ENCODE measurements at places on chromosomes 12 and 14.

- no peak for DNase-seq
These were observed 19.3 kb downstream of the CCDC62 start for GRCh38 chr12:122793685-122794106.

- DNase-seq = no peak
These were observed 236.3 kb downstream of the SLC25A21 start for GRCh38 chr14:36935976-36936678.

GRCh38 chr12:15584366-15585041 is 204.7 kb downstream of the EPS8 start:
- DNase-seq = peak; percentile 52

- no peak for DNase-seq
These were observed 6.1 kb upstream of the KRT18 start for GRCh38 chr12:52942901-52943181.

DNA sequence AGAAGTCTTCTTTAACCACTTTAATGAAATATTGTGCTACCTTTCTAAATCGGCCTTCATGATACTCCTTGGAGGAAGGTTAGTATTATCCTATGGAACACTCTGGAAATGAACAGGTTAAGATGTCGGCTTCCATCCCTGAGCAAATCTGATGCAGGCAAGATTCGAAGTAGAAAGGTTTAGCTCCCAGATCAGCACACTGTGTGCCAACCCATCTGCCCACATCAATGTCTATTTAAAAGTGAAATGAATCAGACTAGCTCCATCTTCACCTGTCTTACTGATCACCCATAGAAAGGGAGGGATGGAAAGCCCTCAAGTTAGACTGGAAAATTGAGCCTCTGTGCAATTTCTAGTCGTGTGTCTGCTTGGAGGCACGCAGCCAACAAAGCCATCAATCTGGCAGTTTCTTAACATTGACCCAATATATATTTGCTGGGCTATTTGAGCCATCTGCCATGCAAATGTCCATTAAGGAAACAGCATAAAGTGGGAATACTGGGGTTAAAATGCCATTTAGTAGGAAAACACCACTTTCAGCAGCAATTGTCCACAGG is 506.1 kb downstream of the RMST start:
- DNase-seq = no peak

- DNase-seq = no peak
These were observed 4.6 kb upstream of the ZDHHC22 start for GRCh38 chr14:77145975-77146740.

- no peak for DNase-seq
These were observed 57.6 kb downstream of the ACADS start for GRCh38 chr12:120783197-120783596.

- no peak for DNase-seq
These were observed 48.9 kb downstream of the HRK start for GRCh38 chr12:116832353-116832752.

DNA sequence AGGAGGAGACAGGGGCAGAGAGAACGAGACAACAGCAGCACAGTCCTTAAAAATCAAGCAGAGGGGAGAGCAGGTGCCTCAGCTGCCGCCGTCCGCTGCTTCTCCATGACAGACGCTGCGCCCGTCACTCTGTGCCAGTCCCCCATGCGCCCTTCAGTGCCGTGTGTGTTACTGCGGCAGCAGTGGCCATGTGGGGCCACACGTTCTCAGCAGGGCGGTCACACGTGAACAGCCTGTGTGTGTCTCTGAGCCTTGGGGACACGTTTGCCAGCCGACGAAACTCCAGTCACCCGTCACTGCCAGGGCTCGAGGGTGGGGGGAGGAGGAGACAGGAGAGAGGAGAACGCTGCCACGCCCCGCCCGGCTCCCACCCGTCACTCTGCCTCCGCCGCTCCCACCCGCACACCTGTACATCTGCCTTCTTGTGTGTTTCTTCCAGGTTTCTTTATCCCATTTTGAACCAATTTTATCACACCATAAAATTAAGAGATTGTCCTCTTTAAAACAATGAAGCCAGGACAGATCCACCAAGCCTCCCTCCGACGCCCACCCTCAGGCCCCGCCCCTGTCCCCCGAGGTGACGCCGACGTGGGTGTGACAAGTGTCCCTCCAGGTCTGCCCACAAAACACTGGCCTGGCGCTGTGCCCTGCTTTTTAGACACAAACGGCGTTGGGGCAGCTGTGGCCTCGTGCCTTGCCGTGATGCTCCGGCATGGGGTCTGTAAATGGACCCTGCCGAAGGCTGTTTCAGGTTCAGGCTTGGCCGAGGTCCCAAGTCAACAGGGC is 58.2 kb downstream of the GALNT9 start:
- DNase-seq = no peak

GRCh38 chr12:97758194-97758501 is 295.5 kb downstream of the RMST start:
- DNase-seq = no peak

DNA sequence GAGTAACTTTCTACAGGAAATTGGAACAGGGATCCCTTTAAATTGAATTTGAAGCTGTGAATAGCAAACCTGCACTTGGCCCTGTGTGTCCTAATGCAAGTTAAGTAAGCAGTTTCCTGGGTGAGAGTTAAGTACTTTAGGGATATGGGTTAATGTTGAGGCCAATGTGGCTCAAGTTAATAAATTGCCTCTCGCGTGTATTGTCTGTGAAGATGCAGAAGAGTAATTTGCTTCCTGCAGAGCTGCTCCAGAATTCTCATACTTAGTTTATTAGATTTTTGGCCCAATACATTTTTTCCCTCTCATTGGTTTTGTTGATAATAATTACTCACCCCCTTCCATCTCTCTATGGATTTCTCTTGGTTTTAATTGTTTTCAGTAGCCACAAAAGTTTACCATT is 86.5 kb downstream of the SLC25A47 start:
- no peak for DNase-seq

DNA sequence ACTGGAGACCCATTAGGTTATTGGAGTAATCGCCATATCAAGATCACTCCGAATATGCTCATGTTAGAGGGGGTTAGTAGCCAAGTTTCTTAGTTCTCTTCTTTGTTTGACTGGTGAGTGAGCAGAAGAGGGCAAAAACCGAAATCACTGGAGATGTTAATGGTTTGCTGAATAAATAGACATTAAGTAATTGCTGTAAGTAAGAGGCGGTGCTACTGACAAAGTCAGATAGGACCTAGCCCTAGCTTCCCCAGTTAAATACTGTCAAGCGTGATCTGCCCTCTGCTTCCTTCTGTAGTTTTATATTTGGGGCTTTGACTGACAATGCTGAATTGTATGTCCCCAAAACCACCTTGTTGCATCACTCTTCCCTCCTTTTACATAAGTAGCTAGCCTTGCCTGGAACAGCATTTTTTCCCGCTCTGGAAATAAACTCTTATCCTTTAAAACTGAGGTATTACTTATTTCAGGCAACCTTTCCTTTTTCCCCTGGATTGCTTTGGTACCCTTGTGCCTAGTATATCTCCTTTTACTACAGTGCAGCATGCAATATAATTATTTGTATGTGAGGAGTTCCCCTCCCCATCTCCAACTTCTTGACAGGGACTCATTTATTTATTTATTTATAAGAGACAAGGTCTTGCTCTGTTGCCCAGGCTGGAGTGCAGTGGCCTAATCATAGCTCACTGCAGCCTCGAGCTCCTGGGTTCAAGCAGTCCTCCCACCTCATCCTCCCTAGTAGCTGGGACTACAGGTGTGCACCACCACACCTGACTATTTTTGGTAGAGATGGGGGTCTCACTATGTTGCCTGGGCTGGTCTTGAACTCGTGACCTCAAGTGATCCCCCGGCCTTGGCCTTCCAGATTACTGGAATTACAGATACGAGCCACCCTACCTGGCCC is 1.4 kb downstream of the SNRPF start:
- no peak for DNase-seq

- DNase-seq = no peak
These were observed 91.1 kb upstream of the DHRS4 start for GRCh38 chr14:23862513-23862912.

- no peak for DNase-seq
These were observed 41.1 kb downstream of the GLRX5 start for GRCh38 chr14:95575840-95576473.

- DNase-seq = no peak
These were observed 250.4 kb upstream of the ALG10 start for GRCh38 chr12:33771889-33772288.

DNA sequence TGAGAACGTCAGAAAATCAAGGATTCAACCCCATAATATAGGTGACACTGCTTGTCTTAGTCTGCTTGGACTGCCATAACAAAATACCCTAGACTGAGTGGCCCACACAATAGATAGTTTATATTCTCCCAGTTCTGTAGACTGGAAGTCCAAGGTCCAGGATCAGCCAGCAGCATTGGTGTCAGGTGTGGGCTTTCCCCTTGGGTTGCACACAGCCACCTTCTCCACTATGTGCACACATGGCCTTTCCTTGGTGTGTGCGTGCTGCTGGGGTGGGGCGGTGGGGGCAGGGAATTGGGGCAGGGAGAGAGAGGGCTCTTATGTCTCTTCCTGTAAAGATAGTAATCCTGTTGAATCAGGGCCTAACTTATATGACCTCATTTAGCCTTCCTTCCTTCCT is 106.4 kb downstream of the SLC25A47 start:
- DNase-seq = no peak

DNA sequence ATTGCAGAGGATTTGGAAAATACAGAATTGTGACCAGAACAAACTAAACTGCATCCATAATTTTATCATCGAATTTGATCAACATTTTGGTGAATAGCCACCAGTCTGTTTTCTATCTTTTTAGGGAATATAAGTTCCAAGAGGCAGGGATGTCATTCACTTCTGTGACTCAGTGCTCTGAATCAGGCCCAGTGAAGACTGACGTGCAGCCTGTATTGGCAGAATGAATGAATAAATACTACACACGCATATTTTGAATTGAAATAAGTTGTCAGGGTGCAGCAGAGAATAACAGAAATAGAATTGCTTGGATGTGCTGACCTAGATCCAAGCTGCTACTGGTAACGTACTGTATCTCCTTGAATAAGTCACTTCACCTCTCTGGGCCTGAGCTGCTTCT is 1.3 kb upstream of the EMP1 start:
- DNase-seq = no peak

DNA sequence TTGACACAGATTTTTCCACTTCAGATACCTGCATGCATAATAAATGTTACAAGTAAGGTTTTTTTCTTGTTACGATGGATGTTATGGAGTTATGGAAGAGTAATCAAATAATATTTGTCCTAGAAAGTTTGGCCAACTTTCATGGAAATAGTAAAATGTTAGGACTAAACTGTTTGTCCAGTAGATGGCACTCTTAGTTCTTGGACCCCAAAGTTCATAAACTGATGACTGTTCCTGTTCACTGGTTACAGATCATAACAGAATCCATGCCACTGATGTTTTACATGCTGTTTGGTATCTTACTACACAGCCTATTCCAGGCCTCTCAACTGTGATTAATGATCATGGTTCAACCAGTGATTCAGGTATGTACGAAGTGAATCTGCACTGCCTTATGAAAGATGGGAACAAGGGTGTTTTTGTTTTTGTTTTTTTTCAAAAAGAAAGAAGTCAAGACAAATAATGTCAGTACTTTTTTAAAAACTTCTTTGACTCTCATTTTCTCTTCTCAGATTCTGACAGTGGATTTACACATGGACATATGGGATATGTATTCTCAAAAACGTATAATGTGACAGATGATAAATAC is 48.8 kb upstream of the SLCO1C1 start:
- no peak for DNase-seq

DNA sequence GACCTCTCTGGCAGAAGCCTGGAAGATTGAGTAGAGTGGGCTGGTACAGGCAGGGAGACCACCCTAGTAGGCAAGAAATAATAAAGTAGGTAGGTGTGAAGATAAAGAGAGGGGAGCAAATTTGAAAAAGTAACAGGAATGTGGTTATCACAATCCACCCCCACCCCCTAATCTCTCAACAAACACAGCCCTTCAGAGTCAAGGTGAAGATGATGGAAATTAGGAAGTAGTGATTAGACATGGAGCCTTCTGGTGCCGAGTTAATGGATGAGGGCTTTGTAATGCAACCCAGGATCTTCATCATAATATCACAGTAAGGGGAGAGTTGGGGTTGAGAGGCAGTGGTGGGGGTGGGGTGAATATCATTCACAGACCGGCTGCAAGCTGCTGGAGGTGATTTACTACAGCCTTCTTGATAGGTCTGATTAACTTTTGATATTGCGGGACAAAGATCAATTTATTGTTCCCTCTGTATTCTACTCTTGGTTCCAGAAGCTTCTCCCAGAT is 29.2 kb upstream of the CRY1 start:
- no peak for DNase-seq

DNA sequence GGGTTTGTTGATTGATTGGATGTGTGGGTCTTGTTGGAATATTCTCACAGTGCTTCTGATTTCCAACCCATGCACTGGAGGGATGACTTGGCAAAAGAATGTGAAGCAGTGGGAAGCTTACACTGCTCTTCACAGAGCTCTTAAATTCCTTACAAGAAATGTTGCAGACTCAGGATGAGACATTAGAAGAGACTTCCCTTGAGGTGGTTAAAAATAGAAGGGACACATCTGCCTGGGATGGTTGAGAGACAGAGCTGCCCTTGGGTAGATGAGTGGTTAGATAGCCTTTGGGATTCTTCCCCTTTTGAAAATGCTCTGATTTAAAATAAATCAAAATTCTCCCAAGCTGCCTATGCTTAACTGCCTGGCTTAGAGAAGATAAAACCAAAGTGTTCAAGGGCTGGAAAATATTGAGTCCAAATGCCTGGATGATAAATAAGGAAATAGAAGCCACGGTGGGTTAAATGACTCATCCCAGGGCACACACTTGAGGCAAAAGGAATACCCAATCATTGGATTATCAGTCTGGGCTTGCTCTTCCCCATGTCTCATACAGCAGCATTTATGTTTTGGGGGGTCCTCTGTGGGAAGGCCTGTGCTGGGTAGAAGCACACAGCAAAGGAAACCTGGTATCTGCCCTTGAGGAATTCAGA is 264.3 kb downstream of the AKAP6 start:
- no peak for DNase-seq

GRCh38 chr12:47615711-47616110 is 90.1 kb downstream of the RPAP3 start:
- DNase-seq = no peak

- DNase-seq = no peak
These were observed 407.6 kb downstream of the BCAT1 start for GRCh38 chr12:24541193-24541871.

- DNase-seq = no peak
These were observed 115.9 kb upstream of the TBX3 start for GRCh38 chr12:114799574-114800487.

DNA sequence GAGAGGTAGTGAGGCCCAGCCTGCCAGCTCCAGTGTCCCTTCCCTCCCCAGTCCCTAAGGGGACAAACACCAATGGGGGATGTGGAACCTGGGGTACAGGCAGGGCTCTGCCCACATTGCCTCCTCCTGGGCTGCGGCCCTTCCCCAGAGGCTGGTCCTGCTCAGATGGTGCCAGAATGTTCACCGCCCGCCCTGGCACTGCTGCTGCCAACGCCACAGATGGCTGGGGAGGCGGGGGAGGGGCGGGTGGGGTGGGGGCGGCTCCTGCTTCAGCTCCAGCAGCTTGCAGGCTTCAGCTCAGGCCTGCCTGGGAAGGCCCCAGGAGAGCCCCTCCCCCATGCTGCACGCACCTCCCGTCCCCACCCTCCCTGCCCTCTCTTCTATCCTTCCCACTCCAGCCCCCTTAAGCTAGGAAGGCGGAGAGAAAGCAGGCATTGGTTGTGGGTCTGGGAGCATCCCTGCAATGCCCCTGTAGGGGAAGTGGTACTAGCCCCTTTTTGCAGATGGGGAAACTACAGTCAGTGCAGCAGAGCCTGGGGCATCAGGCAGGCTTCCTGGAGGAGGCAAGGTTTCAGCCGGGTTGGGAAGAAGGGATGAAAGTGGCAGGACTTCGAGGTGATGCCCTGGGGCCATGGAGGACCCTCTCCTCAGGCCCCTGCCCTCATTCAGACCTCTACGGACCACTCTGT is 2.0 kb upstream of the BEGAIN start:
- DNase-seq = peak; percentile 8

All from activated naive CD4-positive, alpha-beta T cell treated with anti-CD3 and anti-CD28 coated beads, Interleukin-2, amount 10 ng/mL, durations not matched to agents 7 days and 5 days (primary cell).